ENCODE measurements at places on chromosomes 1 and 21.

- DNase-seq = no peak
These were observed 8.2 kb downstream of the RCOR3 start for GRCh38 chr1:211267204-211267857.

DNA sequence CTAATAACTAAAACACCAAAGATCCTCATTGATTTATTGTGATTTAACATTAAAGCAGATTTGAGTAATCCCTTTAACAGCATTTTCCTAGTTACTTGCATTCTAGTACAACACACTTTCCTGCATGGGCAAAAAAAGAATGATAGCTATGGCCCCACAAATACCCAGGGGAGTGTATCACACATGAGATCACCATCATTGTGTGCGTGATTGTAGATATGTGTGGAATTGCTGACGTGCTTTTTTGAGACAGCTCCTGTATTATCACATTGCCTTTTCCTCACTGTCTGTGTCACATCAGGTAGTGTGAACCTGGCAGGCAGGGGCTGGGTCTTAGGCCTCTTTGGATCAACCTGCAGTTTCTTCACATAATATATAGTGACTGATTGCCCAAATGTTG is 48.5 kb upstream of the SAMD13 start:
- no peak for DNase-seq

DNA sequence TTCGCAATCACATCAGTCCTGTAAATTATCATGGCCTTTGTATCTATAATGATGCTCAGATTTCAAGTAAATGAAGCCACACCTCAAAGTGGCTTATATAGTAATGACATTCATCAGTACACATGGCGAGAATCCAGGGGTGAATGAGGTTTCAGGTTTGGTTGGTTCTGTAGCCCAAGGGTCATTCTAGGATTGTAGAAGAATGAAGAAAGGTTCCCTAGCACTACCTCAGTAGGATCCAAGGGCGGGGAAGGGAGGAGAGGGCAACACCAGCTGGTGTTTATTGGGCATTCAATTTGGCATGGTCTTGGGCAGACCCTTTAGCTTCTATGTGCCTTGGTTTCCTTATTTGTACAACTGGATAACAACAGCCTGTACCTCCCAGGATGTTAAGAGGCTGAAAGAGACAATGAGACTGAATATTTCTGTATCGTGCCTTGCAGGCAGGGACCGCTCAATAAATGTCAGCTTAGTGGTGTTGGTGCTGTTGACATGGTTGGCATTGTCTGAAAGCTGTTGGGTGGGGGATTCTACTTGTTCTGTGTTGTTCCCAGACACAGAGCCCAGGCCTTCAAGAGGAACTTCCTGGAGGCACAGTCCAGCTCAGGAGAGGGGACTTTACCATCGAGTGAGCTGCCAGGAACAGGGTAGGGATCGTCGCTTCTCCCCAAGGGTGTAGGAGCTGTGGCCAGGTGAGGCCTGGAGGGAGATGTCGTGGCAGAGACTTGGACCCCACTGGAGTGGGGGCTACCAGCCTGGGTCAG is 388.2 kb downstream of the PTPRU start:
- DNase-seq = no peak

- DNase-seq = no peak
These were observed 23.6 kb upstream of the DUSP10 start for GRCh38 chr1:221765527-221765926.

- DNase-seq = no peak
These were observed 28.7 kb upstream of the CDC14A start for GRCh38 chr1:100323419-100324106.

DNA sequence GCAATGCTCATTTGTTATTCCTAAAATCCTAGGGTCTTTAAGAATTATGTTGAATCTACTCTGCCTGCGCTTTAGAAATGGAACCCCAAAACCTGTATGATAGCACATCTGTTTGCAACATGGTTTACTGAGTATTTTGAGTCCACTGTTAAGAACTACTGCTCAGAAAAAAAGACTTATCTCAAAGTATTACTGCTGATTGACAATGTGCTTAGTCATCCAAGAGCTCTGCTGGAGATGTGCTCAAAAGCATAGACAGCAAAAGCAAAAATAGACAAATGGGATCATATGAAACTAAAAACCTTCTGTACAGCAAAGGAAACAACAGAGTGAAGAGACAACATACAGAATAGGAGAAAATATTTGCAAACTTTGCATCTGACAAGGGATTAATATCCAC is 107.0 kb downstream of the CTH start:
- no peak for DNase-seq

- no peak for DNase-seq
These were observed 162.2 kb downstream of the PBX1 start for GRCh38 chr1:164721228-164721496.

DNA sequence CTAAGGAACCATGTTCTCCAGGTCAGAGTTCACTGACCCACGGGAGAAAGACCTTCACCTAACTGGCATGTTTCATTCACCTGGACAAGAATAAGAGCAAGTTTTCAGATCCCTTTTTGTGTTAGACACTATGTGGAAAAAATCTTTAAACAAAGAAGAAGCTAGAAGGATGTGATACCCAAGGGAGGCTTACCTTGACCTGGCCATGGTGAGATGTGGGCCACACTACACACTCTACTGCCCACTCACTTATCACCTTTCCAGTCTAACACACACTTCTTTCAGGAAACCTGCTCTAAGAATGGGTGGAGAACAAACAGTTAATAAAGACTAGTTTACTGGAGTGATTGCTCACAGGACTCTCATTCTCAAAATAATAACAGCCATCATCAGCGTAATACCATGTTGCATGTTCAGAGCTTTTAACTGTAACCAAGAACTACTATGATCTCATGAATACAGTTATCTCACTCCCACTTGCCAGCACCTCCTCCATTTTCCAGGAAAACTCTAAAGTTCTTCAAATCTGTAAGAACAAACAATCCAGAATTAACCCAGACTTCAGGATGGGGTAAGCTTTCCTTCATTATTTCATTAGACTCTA is 1.4 kb downstream of the RGS8 start:
- DNase-seq = no peak

- peak; percentile 46 for DNase-seq
These were observed 36.1 kb downstream of the PEX14 start for GRCh38 chr1:10510520-10511493.

GRCh38 chr1:61956016-61956645 is 213.9 kb downstream of the PATJ start:
- no peak for DNase-seq

DNA sequence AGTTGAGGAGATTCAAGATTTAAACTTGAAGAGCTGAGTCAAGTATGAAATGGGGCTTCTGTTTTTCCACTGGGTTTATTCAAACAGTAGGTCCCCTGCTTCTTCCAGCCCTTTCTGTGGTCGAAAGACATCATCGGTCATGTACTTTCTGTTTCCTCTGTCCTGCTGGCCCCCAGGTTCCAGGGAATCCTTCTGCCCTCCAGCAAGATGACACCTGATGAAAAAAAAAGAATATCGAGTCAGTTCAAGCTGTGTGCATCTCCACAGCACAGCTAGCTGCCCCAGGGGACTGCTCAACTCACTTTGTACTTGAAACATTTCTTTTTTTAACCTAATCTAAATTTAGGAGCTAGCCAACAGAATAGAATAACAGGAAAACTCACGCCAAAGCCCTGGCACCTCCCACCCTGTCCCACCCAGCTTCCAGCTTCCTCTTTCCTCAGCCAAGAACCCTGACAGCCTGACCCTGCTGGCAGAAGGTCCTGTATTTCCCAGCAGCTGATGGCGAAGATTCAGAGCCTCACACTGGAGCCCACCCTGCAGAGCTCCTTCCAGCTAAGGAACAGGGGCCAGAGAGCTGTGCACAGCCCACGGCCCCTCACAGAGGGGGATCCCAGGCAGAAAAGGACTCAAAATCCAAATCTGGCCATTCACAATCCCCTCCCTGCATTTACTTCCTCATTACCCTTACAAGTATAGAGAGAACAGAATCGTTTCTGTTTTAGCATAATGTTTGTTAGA is 176.5 kb downstream of the PSMG1 start:
- DNase-seq = no peak

- DNase-seq = no peak
These were observed 44.7 kb upstream of the LRP8 start for GRCh38 chr1:53372501-53372951.

DNA sequence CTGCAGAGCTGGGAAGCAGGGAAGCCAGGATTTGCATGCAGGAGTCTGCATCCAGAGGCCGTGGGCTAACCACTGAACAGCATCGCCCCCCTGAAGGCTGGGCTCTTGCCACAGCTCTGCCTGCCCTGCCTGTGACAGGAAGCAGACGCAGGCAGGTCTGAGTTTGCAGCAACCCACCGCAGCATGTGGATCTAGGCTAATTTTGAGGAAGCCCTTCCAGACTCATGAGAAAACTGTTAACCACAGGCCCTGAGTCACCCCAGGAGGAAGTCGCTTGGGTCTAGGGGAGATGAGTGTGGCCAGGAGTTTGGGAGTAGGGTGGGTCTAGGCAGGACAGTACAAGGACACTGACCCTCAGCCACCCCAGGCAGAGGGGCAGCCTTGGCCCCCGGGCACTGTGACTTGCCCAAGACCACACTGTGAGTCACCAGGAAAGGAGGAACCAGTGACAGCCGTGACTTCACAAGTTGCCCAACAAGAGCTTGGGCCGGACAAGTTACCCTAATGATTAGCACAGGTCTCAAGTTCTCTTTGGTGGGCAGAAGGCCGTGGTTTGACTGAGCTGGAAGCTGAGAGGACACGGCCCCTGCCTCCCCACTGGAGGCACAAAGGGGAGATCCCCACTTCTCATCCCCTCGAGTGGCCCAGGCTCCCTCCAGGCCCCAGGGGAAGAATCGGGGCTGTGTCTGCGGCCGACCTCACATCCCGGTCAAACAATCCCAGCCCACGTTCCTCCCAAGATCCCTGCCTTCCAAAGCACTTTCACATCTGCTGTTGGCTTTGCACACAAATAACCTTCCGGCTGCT is 826 bp downstream of the LAPTM5 start:
- no peak for DNase-seq

DNA sequence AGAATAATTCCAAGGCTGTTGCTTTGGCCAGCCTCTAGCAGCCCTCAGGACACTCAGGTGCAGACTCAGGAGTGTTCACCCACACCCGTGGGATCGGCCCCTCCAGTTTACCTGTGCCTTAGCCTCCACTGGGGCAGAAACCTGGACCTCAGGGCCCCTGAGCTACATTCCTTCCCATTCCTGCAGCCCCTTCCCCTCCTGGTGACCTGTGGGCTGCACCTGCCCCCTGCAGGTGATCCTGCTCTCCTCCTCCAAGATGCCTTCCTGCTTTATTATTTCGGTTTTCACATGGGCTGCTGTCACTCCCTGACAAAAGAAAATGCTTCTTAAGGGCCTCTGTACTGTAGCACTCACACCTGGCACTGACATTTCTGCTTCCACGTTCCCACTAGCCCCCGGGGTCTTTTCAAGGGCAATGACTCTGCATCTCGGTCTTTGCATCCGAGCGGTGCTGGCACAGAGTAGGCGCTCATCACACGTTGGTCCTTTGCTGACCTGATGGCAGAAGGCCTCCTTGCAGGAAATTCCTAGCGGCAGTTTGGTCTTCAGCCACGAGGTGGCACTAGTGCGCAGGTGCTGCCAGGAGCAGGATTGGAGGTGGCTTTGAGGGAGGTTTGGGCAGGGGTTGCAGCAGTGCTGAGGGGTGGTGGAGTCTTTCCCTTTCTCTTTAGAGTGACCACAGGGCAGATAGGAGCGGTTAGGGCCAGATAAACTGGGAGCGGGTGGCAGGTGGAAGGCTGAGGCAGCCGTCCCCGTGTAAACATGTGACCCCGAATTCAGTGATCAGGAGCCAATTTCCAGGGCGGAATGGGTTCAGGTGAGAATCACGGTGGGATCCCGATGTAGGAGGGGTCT is 25.3 kb upstream of the ETV3 start:
- peak; percentile 38 for DNase-seq

DNA sequence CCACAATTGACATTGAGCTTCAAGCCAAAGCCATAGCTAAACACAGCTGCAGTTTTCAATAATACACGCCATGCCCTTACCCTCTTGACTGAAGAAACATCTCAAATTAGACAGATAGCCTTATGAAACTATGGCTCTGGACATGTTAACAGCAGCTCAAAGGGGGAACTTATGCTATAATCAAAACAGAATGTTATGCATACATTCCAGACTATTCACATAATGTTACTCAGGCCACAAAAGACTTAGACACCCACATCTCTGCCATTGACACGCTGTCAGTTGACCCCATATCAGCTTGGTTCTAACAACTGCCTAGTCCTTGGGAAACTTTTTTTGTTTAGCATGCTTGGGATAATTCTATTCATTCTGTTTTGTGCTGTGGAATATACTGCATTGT is 2.3 kb upstream of the NENF start:
- no peak for DNase-seq

- no peak for DNase-seq
These were observed 295.4 kb upstream of the PBX1 start for GRCh38 chr1:164263540-164263939.

- no peak for DNase-seq
These were observed 139.0 kb upstream of the TMEM51 start for GRCh38 chr1:15014516-15014915.

GRCh38 chr1:213070406-213070805 is 19.4 kb downstream of the RPS6KC1 start:
- no peak for DNase-seq

DNA sequence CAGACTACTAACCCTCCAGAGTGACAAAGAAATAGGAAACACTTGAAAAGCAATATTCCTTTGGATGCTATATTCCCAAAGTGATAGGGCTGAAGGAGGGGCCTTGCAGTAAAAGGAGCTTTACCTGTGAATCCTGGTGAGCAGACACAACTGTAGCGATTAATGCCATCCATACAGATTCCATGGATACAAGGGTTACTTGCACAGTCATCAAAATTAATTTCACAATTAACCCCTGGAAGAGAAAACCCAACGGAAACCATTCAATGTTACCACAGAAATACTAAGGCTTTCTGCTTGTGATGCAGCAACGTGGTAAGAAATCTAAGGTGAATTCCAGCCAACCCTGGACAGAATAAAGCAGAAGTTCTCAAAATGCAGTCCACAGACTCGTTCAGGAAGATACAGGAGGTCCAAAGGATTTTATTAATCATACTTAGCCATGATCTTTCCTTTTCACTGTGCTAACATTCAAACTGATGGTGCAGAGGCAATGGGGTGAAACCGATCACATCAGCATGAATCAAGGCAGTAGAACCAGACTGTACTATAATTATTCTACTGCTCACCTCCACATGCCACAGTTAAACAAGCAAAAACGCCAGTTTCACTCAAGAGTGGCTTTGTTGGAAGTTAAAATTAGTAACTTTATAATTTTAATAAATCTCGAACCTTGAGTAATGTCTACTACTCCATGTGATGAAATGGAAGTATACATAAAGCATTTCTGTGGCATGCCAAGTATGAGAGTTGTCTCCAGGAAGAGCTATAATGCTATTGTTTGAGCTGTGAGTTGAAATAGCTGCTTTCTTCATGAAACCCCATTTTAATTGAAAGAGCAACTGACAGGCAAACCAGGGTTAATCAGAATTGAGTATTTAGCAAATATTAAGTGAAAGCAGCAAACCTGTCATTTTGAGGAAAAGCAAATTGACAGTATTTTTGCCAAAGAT is 63.2 kb upstream of the ADAM30 start:
- DNase-seq = no peak

All from stimulated activated CD8-positive, alpha-beta memory T cell treated with anti-CD3 and anti-CD28 coated beads, Interleukin-4, amount 100 ng/mL, for 1 hour (primary cell).